ENCODE measurements at places on chromosomes 12 and 14.
A peak's percentile ranks its signal among the peaks of the same experiment; 100 is the strongest.

DNA sequence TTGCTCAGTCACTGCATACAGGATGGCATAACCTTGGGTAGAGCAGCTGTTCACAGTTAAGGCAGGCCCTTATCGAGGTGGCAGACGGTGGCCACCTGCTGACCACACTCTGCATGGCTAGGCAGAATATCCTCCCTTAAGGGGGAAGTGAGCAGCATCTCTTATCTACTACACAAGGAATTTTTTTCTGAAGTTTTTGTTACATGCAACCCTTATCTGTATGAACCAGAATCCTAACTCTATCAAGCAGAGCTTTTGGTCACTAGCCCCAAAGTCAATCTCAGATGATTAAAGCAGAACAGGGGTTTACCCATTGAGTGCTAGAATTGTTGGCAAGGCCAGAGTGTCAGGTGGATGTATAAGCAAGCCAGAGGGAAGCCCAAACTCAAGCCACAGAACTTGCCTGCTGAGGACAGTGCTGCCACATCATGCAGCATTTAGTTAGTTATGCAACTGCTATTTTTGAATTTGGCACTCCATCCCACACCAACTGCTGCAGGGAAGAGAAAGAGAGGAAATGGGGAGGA lies 192.8 kb downstream of the TBX5 start:
- DNase-seq, result no peak

DNA sequence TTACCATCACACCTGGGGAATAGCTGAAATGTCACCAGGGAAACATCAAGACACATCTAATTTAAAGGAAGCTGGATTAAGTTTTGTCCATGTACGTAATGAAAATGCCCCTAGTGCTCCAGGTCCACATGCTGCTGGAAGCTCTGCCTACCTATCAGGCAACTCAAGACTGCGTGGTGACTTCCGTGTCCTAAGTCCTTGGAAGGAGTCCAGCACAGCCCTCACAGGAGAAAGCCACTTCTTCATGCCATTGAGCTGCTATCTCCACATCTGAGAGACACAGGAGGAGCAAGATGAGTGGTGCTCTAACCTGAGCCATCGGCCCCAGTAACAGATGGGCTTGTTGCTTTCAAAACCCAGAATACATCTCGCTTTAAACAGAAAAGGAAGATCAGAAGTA lies 316.4 kb downstream of the DPF3 start:
- DNase-seq, result no peak

DNA sequence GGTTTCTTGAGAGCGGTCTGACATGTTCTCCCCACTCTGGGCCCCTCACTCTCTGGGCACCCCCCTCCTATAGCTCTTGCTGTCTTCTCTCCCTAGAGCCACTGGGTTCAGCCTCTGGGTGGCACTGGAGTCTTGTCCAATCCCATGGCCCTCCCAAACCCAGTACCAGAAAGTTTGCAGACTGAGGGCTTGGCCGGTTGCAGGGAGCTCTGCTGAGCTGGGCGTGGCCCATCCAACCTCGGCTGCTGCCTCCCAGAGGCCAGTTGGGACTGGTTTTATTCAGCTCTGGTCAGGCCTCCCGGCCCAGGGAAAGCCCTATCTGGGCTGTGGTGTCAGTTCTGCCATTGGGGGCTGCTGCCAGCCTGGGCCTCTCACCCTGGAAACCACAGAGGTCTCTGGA lies 37.9 kb downstream of the ISCA2 start:
- no peak for DNase-seq

DNA sequence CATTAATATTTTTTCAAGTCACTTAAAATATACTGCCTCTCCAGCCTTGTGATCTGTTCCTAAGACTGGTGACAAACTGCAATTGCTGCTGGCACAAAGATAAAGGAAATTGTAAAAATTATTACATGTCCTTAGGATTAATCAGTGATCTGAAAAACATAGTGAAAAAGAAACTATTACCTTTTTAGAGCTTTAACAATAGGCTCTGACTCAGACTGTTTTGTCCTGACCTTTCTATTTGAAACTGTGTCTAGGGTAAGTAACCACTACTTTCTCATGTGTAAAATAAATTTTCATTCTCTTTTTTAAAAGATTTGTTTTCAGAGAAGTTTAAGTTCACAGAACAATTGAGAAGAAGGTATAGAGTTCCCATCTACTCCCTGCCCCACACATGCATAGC lies 80.4 kb upstream of the CLEC14A start:
- no peak for DNase-seq

DNA sequence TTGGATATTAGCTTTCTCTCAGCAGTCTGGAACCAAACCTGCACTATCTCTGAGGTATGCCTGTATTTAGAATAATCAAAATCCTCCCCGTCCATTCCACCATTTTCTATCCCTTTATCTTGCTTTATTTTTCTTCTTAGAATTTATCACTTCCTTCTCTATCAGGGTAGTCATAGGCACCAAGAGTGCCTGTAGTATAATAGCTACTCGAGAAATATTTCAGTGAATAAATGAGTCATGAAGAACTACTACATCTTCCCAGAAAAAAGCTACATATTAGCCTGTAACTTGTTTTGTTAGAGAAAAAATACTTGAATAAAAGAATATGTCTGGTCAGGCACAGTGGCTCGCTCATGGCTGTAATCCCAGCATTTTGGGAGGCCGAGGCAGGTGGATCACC lies 4.3 kb downstream of the SLC2A14 start:
- no peak for DNase-seq

GRCh38 chr12:92721130-92721529 lies 18.3 kb downstream of the PLEKHG7 start:
- no peak for DNase-seq

DNA sequence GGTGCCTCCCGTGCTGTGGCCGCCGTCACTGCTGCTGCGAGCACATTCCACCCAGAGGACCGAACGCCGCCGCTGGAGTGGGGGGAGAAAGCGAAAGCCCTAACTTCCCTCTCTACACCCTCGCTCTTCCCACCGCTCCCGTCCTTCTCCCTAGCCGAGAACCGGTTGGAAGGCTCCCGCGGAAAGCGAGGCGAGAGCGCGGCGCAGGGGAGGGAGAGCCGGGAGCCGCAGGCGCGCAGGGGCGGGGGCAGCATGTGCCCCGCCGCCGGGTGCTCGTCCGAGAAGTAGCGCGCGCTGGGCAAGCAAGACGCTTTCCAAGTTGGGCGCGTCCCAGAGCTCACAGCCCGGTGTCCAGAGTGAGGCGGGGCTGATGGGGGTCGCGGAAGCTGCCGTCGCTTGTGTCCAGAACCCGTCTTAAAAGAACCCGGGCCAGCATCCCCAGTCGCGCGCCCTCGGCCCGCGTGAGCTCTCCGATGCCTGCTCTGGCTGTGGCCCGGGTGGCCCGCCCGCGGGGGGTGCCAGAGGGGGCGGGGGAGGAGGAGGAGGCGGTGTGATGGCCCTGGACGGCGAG lies at the start of gene TRHDE:
Gene TRHDE, plus strand, starts transcription at position 280 of the 571 bp plus-strand sequence. Its CDS starts 274 bp downstream, at position 554.
- no peak for DNase-seq

DNA sequence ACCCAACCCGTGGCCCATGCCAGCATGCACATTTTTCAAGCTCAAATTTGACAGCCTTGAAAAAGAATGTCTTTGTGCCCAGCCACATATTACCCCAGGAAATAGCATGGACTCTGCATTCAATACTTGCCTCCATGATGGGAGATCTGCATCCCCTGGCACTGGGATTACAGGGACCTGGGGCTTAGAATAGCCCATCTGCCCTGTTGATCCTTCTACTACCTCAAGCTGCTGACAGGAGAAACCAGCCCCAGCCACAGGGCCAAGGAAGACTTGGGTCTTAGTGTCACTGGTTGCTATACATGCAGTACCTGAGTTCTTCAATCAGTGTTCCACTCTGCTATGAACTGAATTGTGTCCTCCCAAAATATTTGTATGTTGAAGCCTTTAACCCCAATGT lies 85.3 kb downstream of the LRRC74A start:
- DNase-seq, result no peak

- DNase-seq, result no peak
Measured at GRCh38 chr12:23950775-23951451, 1.4 kb upstream of the SOX5 start.

DNA sequence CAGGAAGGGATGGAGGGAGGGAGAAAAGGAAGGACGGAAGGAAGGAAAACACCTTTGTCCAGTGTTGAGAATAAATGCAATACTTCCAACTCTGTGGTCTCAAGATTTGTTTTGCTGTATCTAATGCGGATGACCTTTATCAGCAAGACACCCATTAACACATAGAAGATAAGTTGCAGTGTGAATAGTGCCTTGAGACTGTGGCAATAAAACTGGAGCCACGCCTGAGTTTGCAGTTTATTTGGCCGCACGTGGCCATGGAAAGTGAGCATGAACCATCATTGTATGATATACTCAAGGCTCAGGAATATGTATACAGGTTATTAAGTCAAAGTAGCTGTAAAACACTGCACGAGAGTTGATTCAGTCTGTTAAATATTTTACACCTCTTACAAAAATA lies 113.6 kb upstream of the EEA1 start:
- no peak for DNase-seq

- DNase-seq, result no peak
Measured at GRCh38 chr12:26939953-26940352, 1.7 kb downstream of the FGFR1OP2 start.

- DNase-seq, result peak; percentile 79
Measured at GRCh38 chr12:124767066-124767821, 96.4 kb downstream of the SCARB1 start.

- no peak for DNase-seq
Measured at GRCh38 chr12:28699029-28699428, 450.0 kb upstream of the FAR2 start.

DNA sequence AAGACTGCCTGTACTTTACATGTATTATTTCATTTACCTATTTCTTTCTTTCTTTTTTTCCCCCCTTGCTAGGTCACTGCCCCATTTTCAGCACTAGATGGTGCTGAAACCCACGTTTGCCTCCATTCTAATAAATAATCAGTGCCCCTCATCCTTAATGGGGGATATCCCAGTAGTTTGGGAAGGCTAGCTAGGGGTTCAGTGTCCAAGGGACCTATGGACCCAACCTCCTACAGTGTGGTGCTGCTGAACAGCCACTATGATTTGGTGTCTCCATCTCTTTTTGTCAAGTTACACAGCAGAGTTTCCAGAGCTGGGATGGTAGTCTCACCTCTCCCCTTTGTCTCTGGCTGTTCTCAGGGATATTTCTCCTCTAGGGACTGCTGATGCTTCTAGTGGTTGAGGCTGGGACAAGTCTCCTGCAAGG lies 6.5 kb upstream of the HCFC2 start:
- DNase-seq, result no peak

GRCh38 chr12:10285919-10286318 lies 21.8 kb upstream of the KLRD1 start:
- no peak for DNase-seq

GRCh38 chr12:68896881-68897540 lies 36.0 kb downstream of the CPM start:
- no peak for DNase-seq

DNA sequence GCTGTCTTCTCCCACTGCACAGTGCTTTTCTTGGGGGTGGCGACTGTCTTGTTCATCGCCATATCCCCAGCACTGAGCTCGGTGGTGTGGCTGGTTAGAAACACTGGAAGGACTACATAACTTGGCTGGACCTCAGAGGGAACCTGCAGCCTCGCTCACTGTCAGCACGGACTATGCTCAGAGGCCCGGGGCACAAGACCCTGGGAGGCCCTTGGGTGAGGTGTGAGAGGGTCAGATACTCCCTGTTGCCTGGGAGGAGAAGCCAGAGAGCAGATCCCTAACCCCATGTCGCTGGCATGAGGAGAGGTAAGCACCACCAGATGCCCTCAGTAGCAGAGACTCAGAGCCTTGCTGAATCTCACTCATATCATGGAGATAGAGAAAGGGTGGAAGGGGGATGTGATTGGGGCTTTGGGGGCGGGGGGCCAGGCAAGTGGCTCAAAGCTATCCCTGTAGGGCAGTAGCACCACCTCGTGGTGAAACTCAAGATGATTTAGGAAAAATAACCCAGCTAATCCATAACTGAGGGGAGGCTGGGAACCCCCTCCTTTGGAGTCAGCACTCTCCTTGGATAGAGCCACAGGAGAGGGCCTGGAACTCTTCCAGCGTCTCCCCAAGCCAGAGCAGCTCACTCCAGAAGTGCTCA lies 18.7 kb upstream of the HDAC7 start:
- no peak for DNase-seq

DNA sequence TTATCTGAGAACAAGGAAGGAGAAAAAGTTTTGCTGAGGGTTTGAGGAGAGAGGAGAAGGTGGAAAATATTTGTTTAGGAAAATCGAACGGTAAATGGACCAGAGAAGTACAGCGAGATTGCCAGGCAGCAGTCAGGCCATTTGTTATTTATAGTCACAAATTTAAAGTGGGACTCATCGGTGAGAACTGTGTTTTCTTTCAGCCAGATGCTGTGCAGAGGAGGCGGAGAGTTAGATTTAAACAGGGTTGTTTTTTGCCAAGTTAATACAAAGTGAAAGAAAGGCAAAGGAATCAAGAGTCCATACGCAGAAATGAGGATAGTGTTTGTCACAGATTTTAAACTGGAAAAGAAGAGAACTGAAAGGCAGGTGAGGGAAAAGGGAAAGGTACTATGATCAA lies 200.6 kb upstream of the CNOT2 start:
- no peak for DNase-seq

- no peak for DNase-seq
Measured at GRCh38 chr14:74144789-74145188, 60.0 kb downstream of the LIN52 start.

GRCh38 chr14:74641601-74642391 lies 29.8 kb upstream of the LTBP2 start:
- DNase-seq, result no peak

DNA sequence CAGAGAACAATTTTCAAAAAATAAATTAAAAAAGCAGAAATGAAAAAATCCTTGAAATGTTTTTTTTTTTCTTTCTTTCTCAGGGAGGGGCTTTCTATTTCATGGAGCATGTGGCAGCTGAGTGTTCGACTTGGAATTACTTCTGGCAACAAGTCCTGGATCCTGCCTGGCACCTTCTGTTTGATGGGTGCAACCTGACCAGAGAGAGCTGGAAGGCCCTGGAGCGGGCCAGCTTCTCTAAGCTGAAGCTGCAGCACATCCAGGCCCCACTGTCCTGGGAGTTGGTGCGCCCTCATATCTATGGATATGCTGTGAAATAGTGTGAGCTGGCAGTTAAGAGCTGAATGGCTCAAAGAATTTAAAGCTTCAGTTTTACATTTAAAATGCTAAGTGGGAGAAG lies 22.5 kb upstream of the HIGD1C start:
- no peak for DNase-seq
